Activated naive CD4-positive, alpha-beta T cell (primary cell): ENCODE measurements at places on chromosomes 6 and 20.

GRCh38 chr20:11443382-11444119 lies 474.1 kb upstream of the BTBD3 start:
- DNase-seq, result no peak

- DNase-seq, result no peak
Observed at GRCh38 chr6:31794866-31795615, 511 bp downstream of the VARS1 start.

DNA sequence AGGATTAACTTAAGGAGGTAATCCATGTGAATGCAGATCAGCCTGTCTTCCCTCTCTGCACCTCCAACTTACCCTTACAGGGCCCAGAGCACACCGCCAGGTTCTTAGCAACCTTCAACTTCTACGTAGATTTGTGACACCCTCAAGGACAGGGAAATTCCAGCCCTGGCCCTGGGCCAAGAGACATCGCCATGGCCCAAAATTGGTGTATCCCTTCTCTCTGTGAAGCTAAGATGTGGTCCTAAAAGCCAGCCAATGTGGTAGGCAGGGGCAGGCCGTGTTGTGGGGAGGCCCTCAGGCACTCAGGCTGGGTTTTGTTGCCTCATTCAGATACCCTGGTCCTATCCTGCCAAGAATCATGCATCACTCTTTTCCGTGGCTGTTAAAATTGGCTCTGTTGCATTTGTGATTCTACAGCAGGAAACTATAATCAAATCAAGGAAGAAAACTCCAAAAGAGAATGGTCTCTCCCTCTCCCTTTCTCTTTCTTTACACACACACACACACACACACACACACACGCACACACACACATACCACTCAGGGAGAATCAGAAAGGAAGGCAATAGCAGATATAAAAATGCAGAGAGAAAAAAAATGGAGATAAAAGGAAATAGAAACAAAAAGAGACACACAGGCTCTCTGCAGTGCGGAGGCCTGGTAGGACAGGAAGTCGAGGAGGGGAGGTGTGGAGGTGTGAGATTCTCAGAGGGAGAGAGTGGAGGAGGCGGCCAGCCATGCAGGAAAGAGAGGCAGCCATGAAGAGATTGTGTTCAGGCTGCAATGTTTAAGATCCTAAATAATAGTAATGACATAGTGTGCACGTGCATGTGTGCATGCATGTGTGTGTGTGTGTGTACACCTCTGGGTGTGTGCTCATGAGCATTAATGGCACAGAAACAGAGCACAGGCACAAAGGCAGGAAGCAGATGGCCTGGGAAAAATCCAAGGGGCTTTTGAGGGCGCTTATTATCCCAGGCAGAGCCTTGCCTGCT lies 201.8 kb upstream of the LRFN2 start:
- peak; percentile 4 for DNase-seq

- DNase-seq, result no peak
Observed at GRCh38 chr6:150925976-150926375, 60.5 kb downstream of the MTHFD1L start.

DNA sequence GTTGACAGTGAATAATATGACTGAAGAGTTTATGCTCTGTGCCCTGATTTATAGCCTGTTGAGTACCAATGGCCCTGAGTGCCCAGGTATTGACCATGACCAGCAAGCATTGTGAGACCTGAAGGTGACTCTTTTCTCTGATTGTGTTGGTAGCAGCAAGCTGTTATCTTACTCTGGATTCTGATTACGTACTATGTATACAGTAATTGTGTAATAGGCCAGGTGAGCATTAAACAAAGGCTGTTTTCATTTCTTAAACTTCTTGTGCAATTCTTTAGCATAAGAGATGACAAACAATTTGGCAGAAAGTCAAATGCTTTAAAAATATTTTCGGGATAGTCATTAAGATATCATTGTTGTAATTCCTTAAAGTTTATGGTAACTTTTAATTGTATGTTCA lies 111.7 kb upstream of the PTPRK start:
- no peak for DNase-seq

- DNase-seq, result no peak
Observed at GRCh38 chr20:31607640-31608250, 2.7 kb downstream of the ID1 start.

- no peak for DNase-seq
Observed at GRCh38 chr20:25246182-25246999, 1.5 kb upstream of the PYGB start.

DNA sequence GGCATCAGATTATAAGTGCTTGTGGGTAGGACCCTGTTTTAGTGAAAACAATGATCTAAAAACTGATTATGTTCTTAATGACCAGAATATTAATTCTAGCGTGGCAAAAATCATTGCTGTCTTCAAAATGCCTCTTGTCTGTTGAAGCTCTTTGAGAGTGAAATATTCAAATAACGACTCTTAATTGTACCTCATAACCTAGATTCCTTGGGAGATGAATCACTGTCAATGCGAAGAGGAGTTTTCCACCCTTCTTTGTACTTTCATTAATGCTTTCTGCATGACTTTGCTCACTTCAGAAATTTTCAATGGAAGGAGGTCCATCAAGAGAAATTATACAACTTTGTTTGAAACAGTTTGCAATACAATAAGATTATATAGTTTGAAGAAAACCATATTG lies 71.5 kb downstream of the CRYBG1 start:
- DNase-seq, result no peak

DNA sequence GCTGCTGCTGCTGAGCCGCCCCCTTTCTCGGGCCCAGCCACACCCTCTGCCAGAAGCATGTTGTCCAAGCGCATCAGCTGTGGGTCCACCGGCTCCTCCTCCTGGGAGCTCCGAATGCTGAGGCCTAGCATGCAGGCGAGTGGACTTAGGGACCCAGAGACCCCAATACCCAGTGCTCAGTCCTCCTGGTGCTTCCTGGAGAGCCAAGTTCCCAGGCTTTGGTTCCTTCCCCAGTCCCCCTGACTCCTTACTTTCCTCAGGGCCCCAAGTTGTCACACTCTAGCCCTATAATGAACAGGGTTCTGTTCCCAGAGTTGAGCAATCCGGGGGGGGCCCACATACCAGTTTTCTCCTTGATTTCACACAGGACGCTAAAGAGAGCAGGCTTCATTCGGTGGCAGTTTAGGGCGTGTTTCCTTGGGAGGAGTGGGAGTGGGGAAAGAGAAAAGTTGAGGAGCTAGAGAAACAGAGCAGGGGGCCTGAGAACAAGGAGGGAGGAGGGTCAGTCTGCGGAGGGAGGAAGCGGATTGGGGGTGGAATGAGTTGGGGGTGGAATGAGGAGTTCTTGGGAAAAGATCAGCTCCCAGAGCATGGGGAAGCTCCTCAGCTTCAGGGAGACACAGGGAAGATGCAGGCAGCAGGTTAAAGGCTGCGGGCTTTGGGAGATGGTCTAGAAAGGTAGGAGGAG lies 1.5 kb downstream of the PBX2 start:
- DNase-seq, result no peak

DNA sequence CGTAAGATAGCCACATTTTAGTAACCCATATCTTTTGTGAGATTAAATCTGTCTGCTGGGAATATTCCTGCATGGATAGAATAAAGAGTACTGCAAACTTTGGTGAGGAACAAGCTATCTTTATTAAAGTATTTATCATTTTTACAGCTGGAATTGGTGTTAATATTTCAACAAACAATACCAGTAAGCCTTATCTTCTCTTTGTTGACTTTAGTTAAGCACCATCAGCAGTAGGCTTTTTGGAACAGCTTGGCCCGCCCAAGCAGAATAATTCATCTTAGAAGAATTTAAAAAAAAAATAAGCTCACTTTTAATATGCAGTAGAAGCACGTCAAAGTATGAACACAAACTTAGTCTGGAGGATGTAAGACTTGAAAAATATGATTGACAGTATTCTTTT lies 917.8 kb upstream of the ADGRB3 start:
- DNase-seq, result no peak

GRCh38 chr6:84417260-84417659 lies 189.8 kb upstream of the CEP162 start:
- no peak for DNase-seq

DNA sequence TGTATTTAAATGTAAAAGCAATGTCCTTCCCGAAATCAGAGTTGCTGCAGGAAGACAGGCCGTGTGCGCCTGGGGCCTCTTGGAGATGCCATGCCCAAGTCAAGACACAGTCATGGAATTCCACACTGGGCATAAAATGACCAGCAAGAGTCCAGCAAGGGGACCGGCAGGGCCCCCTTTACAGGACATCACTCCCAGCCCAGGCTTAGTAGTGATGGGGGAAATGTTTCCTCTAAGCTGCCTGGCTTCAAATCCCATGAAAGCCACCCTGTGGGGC lies 1.9 kb upstream of the PPP1R3G start:
- DNase-seq, result no peak

DNA sequence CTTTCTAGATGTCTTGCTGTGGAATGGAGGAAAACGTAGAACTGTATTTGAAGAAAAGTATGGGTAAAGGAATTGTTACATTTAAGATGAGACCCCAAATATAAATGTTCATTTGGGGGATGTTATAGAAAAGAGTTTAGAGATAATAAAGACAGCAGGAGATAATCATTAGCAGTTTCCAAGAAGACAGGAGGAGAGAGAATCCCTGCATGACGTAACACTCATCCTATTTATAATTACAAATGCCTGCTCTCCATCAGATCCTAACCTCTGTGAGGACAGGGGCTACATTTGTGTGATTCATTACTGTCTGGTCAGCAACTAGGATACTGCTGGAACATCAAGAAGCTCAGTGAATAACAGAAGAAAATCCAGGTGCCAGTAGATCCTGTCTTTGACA lies 133.0 kb upstream of the HDDC2 start:
- DNase-seq, result no peak

DNA sequence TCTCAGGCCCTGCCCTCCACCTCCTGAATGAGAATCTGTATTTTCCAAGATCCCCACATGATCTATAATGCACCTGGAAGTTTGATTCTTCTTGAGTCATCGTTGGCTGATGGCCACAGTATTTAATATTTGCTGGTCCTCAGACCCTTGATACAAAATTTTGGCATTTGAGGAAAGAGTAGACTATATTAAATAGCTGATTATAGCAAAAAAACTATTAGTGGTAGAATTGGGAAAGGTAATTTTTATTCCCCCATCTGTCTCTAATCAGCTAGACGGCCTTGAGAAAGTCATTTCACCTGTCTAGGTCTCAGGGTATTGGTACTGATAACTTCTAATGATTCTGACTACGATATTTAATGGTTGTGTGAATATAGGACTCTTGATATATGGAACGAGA lies 176.8 kb downstream of the BMP2 start:
- no peak for DNase-seq

GRCh38 chr20:33281550-33282146 lies 1.4 kb upstream of the BPIFB1 start:
- no peak for DNase-seq

- DNase-seq, result no peak
Observed at GRCh38 chr20:61497029-61497627, 245.1 kb downstream of the CDH4 start.

DNA sequence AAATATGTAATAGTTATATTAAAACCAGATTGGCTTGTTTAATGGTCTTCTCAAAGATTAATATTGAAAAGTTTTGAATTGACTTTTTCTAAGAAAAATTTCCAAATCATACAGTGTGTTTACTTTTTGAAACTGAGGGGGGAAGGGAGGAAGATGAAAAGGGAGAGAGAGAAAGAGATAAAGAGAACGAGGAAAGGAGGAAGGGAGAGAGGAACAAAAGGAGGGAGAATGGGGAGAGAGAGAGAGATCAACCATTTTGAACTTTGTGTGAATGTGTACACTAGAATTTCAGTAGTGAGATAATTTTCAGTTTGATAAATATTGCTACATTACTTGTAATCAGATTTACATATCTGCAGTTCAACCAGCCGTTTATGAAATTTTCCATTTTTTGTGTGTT lies 124.5 kb downstream of the EPHA7 start:
- DNase-seq, result no peak

DNA sequence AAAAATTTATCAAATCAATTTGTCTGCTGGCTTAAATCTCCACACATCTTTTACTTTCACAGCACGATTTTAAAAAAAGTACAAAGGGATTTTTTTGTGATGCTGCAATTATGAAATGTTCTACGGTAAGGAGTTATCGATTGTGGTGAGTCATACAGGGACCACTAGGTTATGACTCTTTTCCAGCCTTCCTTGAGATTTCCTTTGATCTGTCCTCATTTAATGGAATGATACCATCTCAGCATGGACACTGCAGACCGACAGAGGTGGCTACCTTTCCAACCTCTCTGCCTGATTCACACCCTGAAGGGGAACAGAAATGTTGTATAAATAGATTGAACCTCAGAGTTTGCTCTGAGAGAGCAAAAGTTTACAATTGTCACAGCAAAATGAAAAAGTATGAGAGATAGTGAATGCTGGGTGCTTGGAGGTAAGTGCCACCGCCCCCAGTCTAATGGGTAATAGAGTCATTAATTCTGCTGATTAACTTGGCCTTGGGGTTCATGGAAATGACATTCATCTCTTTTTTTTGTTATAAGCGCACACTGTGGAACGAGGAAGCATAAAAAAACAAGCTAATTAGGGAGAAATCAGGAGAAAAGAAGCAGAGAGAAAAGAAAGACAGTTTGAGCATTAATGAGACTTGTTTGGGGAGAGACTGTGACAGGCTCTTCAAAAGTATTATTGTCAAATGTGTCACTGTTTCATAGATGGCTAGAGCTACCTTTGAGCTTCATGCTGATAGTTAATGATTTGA lies 306.0 kb downstream of the RNF144B start:
- DNase-seq, result no peak

- no peak for DNase-seq
Observed at GRCh38 chr6:14423330-14423729, 305.8 kb downstream of the CD83 start.

- DNase-seq, result no peak
Observed at GRCh38 chr6:77337392-77337791, 125.9 kb downstream of the HTR1B start.

- no peak for DNase-seq
Observed at GRCh38 chr6:137787016-137787415, 80.0 kb upstream of the TNFAIP3 start.

GRCh38 chr6:83153883-83154521 lies 39.1 kb downstream of the PGM3 start:
- no peak for DNase-seq
